Stimulated activated CD4-positive, alpha-beta T cell treated with anti-CD3 and anti-CD28 coated beads, Interleukin-1b, Interleukin-23, amount 100 ng/mL, for 24 hours (primary cell): ENCODE measurements at places on chromosomes 11 and 22.

- DNase-seq = no peak
Measured at GRCh38 chr11:125404157-125404810, 91.8 kb downstream of the FEZ1 start.

DNA sequence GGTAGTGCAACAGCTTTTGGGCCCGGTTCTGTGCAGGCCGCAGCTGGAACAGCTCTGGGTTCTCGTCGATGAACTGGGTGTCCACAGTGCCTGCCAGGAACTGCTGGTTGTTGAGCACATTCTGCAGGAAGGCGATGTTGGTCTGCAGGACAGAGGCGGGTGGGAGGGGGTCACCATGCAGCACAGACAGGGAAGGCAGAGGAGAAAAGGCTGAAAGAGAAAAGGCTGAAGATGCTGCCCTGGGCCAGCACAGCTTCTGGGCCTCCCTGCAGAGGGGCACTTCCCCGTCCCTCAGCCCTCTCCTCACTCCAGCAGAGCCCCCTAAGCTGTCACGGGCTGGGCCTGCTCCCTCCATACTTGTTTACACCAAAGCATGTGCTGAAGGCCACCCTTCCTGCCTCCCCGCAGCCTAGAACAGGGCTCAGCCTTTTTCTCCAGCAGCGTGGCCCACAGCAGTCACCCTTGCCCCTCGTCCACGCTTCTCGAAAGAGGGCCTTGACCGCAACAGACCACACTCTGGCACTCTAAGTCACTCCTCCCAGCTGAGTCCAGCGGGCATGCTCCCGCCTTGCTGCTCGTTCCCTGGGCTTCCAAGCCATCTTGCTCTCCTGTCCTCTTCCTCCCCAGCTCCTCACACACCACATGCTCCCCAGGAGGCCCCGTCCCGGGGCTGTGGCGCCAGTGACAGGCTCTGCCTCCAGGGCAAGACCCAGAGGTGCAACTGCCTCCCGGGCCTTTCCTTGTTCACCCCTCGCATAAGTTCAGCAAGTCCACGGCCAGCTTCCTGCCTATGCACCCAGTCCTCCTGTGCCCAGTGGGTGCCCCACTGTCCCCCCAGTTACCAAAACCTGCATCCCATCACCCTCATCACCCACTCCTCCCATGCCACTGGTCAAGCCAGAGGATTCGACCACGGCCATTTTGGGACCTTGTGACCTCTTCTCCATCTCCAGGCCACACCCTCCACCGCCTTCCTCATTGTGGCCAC, 3.3 kb upstream of the LRFN4 start:
- no peak for DNase-seq

- no peak for DNase-seq
Measured at GRCh38 chr11:75035911-75036565, 47.3 kb downstream of the NEU3 start.

DNA sequence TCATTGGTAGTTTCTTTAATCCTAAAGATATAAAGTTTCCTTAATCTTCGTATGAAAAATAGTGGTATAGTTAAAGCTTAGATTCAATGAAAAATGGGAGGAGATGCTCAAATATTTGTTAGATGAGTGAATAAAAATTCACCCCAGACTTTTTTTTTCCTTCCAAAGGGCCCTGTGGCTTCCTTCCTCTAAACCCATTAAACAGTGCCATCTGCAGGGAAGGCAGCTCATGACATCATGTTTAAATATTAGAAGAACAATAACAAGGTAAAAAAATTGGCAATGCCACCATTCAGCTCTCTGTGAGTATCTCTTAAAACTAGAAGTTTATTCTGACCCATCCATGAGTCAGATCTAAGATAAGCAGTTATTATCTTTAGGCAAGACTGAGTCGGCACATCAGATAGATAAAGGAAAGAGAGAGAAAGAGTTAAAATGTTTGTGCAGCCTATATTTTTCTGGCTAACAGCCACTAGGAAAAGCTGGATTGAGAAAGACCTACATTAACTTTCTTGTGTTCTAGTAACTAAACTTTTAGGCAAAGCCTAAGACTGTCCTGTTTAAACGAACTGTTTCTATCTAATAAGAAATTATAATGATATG, 19.1 kb upstream of the OOSP1 start:
- no peak for DNase-seq

GRCh38 chr11:12775955-12776354, 101.7 kb downstream of the TEAD1 start:
- no peak for DNase-seq

GRCh38 chr11:83836883-83837654, 550.9 kb upstream of the CCDC90B start:
- DNase-seq = no peak

GRCh38 chr22:30421695-30422480, 3.7 kb upstream of the MTFP1 start:
- no peak for DNase-seq

DNA sequence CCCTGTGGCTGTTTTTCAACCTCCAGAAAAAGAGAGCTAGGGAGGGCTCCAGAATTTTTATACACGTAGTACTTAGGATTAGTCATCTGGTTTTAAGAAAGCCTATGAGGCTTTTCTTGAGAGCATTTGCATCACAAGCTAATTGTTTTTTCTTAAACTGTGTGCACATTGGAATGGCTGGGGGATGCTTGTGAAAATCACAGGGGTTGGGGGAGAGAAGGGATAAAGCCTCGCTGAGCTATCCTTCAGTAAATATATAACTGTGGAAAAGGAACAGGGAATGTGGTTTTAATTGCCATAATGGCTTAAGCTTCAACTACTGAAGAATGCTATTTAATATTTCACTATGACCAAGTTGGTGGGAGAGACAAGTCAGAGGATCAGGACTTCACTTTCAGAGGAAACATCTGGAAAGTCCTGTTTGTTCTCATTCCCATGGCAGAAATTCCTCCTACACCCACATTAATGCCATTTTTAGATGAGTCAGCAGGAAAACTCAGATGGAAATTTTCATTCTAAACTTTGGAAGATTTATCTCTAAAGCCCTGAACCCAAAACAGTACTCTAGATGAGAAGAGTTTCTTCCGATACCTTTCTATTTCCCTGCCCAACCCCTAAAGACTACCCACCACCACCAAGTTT, 591.3 kb downstream of the LRRC4C start:
- DNase-seq = no peak

DNA sequence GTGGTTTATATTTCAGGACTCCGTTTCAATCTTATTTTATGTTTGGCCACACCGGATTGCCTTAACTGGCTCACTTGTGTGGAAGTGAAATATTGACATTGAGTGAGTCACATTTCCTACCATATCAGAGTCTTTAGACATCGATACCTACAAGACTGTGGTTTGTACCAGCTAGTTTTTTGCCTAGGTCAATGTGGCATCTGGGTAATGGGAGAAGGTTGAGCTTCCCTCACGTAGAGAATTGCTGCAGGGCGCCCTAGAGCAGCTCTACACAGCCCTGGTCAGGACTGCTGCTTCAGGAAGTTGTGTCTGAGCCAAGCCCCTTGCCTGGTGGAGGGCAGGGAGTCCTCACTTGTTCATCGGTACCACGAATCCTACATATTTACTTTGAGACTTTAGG, 1.6 kb downstream of the GRAMD1B start:
- no peak for DNase-seq

DNA sequence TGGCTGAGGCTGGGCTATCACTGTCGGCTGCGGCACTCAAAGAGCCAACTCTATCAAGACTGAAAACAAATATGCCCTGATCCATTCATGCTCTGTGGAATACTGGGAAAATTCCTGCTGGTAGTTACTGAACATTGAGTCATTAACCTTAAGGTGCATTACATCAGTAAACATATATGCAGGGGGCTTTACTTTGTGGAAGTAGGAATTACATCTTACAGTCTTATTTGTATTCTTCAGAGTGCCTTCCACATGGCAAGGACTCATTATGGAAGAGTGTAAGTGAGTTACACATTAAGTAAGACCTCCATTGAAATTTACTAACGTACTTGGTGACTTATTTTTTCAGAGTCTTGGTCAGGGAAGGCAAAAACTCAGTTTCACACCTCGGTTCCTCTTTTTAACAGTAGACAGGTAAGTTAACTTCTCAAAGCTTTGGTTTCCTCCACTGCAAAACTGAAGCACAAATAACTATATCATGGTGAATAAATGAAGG, 4.5 kb downstream of the OR5B21 start:
- no peak for DNase-seq

GRCh38 chr22:43745783-43746356, 66.2 kb downstream of the EFCAB6 start:
- DNase-seq = no peak

DNA sequence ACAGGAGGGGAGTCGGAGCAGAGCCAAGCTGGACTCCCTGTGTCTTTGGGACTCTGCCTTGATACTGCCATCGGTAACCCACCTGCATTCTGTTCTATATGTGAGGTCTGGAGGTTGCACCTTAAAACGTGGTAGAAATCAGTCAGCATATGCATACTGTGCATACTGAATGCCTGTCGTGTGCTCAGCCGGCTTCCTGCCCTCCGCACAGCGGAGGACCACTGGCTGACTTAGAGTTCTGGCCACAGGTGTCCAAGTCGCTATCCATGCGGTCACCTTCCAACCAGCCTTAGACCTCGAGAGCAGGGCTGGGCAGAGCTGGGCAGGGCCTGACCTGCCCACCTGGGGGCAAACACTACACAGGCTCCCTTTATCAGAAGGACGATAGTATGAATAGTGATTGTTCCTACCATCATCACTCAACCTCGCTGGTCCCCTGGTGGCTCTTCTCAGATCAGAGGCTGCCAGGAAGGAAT, 3.8 kb downstream of the TBC1D10C start:
- DNase-seq = no peak

- no peak for DNase-seq
Measured at GRCh38 chr11:130612291-130612851, 163.9 kb downstream of the ADAMTS15 start.

DNA sequence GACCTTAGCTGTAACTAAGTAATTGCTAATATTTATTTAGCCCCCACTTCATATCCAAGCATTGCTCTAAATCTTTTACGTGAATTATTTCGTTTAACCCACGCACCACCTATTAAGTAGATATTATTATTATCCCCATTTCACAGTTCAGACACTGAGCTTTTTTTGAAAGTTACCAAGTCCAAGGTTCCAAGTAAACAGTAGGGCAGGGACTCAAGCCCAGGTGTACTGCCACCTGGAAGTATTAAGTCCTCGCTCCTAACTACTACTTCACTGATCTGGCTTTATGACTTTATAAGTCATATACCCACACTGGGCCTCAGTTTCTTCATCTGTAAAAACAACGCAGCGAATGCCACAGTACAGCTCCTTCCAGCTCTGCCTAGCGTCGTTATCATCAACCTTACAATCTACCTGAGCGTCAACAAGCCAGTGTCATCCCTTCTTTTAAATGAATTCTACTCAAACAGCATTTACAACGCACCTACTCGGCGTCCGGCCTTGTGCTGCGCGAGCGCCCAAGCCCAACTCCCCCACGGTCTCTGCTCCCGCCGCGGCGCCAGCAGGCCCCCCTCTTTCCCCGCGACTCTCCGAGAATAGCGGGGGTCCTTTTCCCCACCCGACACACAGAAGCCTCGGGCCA, 624 bp downstream of the TMEM41B start:
- DNase-seq = peak; percentile 9

- no peak for DNase-seq
Measured at GRCh38 chr11:102347462-102348370, 702 bp downstream of the BIRC2 start.

DNA sequence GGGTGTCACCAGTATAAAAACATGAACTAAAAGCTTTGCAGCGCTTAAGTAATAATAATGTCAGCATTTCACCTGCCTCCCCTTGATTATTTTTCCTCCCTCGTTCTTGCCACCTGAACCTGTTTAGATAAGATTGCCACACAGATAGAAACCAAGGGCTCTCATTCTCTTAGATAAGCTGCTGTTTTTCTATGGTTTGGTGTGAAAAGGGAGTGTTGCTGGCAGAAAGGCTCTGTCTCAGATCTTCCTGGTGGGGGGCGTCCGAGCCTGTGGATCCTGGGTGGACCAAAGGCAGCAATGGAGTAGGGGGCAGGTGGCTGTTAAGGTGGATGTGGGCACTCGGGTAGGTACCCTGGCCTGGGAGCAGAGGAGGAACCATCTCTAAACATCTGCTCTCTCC, 147.5 kb downstream of the ST3GAL4 start:
- DNase-seq = no peak

- no peak for DNase-seq
Measured at GRCh38 chr11:63459586-63459985, 31.4 kb downstream of the PLAAT5 start.

DNA sequence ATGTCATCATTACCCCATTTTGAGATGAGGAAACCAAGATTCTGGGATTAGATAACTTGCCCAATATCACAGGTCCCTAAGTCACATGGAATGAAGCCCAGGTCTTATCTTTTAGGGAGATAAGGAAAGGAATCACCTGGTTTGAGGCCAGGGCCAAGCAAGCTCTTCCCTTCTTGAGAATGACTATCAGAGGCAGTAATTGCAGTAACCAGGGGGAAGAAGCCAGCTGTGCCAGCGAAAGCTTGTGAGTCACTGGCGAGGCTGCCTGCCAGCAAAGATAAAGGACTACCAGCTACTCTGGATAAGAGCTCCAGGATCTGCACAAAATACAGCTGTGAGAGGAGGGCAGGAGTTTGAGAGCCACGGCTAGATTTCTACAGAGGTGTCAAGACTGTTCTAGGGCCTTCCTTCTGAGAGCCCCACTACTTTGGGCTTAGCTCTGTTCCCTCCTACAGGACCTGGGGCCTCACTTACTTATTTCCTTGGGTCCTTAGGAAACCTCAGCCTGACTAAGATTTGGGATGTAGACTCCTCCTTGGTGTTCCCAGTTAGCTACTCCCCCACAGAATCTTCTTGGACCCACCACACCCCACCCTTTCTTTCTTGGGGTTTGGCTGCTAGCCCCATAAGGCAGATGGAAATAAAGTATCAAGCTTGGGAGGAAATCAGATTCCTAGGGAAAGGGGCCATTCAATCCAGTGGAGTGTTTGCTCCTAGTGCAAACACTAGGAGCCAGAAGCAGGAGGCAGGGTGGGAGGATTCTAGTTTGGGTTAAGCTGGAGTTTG, 9.7 kb upstream of the CCKBR start:
- no peak for DNase-seq

DNA sequence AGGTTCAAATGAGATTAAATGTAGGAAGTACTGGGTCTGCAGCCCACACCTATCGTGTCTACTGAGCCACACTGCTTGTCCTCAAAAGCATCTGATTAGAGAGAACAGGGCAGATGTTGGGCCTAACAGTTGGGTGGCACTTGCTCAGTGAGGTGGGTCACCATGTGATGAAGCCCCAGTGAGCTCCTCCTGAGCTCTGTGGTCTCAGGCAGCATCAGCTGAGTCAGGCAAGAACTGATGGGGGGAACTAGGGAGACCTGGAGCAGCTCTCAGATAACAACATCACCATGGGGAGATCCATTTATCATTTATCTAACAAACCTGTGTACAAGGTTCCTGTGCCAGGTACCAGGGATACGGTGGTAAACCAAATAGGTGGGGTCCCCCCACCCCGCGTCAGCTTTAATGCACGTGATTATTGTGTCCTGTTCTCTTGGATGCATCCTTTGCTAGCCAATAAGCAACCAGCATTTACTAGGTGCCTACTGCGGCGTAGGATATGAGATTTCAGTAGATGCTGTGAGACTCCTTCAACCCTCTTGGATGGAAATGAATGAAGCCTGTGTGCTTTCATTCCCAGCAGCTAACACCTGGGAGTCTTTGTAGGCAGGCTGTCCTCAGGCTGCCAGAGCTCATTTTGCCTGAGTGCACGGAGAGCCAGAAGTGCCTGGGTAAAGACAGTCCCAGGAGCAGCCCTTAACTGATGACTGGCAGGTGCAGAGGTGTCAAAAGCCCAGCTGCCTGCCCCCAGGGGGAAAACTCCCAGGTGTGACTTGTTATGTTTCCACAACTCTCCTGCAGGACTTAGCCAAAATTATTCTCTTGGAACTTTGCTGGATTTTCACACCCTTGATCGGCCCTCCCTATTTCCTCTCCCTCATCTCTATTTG, 73.6 kb upstream of the NARS2 start:
- DNase-seq = no peak
